NCI-H1930 (cell line): ENCODE measurements at places on chromosomes 3 and 15.

DNA sequence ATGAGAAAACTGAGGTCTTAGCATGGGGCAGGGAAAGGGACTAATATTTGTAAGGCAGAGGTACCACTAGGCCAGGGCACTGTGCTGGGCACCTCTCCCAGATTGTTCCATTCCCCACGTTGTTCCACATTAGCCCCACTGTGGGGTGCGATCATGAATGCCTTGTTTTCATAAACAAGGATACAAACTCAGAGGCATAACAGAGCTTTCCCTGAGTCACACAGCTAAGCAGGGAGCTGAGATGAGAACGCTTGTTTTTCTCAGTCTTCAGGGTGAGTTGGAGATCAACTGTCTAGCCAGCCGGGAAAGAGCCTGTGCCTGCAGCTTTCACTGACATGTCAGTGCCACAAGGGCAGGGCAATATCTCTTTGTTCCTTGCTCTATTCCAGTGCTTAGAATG lies 47.9 kb upstream of the ITGA11 start:
- DNase-seq = no peak

DNA sequence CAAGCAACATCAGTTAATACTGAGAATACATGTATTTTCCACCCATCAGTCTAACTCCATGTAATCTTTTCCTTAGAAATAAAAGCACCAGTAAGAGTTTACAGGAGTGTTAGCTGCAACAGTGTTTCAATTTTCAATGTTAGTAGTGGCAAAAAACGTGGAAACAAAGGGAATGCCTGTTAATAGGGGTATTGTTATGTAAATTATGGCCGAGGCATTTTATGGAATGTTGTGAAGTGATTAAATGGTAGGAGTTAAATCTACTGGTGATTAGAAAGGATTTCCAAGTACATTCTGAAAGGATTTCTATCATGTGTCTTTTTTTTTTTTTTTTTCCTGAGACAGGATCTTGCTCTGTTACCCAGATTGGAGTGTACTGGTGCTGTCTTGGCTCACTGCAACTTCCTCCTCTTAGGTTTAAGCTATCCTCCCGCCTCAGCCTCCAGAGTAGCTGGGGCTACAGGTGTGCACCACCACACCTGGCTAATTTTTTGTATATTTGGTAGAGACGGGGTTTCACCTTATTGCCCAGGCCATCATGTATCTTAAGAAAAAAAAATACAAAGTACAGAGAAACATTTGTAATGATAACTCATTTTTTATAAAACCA lies 6.6 kb downstream of the ATP6V1A start:
- DNase-seq = no peak

DNA sequence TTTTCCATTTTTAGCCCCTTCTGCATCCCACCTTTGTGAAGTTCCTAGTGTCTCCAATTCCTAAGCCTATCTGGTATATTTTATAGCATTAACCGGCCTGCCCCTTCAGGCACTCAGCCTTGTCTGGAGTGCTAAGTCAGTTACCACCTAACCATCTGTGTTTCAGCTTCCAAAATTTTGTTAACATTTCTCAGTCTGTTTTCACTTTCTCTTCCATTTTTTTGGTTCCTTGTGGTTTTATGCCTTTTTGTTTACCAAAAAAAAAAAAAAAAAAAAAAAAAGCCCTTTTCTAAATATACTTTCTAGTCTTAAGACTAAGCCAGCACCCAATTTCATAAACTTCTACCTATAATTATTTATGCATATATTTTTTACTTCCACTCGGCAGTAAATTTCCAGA lies 92.4 kb downstream of the CSNK1G1 start:
- no peak for DNase-seq

GRCh38 chr3:161319867-161320266 lies 51.5 kb downstream of the SPTSSB start:
- no peak for DNase-seq

- DNase-seq = no peak
These were observed 62.8 kb downstream of the PEX5L start for GRCh38 chr3:179973931-179974361.

GRCh38 chr3:89155811-89156210 lies 48.4 kb downstream of the EPHA3 start:
- no peak for DNase-seq

- no peak for DNase-seq
These were observed 75.8 kb upstream of the FAM98B start for GRCh38 chr15:38378161-38378560.
